ENCODE measurements at places on chromosomes 11 and 22. TPM values are rescaled to one million over a fixed set of nuclear protein-coding genes. Genes with fewer than 3 reads are reported as not detected.

GRCh38 chr11:78577495-78577894 lies 2.8 kb upstream of the NARS2 start:
- H3K4me3 ChIP-seq = no peak overlapping the region
- no peak overlapping the region for H3K27ac ChIP-seq

DNA sequence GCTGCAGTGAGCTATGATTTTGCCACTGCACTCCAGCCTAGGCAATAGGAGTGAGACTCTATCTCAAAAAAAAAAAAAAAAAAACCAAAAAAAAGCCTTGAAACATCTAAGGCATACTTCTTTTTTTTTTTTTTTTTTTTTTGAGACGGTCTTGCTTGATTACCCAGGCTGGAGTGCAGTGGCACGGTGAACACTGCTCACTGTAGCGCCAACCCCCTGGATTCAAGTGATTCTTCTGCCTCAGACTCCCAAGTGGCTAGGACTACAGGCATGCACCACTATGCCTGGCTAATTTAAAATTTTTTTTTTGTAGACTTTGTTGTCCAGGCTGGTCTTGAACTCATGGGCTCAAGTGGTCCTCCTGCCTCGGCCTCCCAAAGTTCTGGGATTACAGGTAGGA lies 19.5 kb downstream of the ARFGAP3 start:
- H3K36me3 ChIP-seq = peaks cover 94% of the 10 kb centered on the region
- H3K4me3 ChIP-seq = no peak overlapping the region
- no peak overlapping the region for H3K27ac ChIP-seq
- H3K4me1 ChIP-seq = no peaks in the 10 kb centered on the region
- H3K27me3 ChIP-seq = no peaks in the 10 kb centered on the region

DNA sequence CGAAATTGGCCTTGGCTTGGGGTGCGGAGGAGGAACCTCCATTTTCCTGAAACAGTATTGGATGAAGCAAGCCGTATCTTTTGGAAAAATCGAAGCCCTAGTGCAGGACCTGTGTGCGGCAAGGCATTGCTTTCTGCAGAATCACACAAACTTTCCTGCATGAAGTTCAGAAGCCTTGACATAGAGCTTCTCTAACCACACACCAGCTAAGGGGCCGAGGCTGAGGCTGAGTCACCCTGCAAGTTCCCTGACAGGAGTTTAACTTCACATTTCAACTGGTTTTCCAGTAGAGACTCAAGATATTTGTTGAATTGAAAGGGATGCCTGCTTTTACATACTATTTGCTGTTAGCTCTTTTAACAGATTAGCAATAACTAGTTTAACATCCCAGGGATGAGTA lies 67.8 kb downstream of the TCF20 start:
- peaks cover 9% of the 10 kb centered on the region for H3K4me1 ChIP-seq
- H3K27me3 ChIP-seq = no peaks in the 10 kb centered on the region
- H3K36me3 ChIP-seq = no peaks in the 10 kb centered on the region

GRCh38 chr11:118068206-118068944 lies 8.5 kb upstream of the TMPRSS4 start:
- no peaks in the 10 kb centered on the region for H3K4me1 ChIP-seq
- H3K4me3 ChIP-seq = no peak overlapping the region

DNA sequence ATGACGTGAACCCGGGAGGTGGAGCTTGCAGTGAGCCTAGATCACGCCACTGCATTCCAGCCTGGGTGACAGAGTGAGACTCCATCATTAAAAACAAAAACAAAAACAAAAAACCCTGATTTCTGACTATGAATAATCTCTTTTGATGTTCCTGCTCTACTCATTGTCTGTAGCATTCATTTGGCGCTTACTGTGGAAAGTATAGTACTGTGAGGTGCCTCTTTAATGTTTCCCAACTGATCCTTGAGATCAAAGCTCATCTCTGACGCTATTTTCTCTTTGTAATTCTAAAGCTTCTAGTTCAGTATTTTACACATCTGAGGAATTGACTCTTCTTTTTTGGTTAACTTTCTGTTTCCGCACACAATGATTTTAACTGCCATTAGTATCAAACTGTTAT lies 60.0 kb downstream of the GRK3 start:
- H3K27ac ChIP-seq = no peak overlapping the region
- H3K4me3 ChIP-seq = no peak overlapping the region
- peaks cover 19% of the 10 kb centered on the region for H3K4me1 ChIP-seq
- no peaks in the 10 kb centered on the region for H3K27me3 ChIP-seq

- H3K4me3 ChIP-seq = no peak overlapping the region
- H3K27ac ChIP-seq = no peak overlapping the region
- H3K4me1 ChIP-seq = no peaks in the 10 kb centered on the region
- no peak for DNase-seq
These were observed 666.1 kb downstream of the CNTN5 start for GRCh38 chr11:99686838-99687237.

Gene SHANK3
- total RNA-seq = 3.7 TPM
